ENCODE measurements at places on chromosomes 16 and 17.
A peak's percentile ranks its signal among the peaks of the same experiment; 100 is the strongest.

DNA sequence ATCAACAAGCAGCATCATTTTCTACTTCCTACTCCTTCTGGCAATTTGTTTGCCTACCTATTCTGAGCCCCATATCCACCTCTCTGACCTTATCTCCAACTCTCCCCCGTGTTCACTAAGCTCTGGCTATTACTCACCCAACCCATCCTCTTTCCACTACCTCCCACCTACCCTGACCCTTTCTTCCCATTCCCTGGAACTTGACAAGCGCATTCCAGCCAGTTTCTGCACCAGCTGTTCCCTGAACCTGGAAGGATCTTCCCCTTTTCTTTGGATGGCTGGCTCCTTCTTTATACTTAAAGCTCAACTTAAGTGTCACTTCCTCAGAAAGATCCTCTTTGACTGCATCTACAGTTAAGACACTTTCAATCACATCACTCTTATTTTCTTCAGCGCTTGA, 2.2 kb downstream of the DCUN1D3 start:
- peak overlapping the region; percentile 98 for H3K27ac ChIP-seq
- H3K36me3 ChIP-seq: peaks cover 6% of the 10 kb centered on the region
- DNase-seq: no peak
- H3K27me3 ChIP-seq: no peaks in the 10 kb centered on the region

DNA sequence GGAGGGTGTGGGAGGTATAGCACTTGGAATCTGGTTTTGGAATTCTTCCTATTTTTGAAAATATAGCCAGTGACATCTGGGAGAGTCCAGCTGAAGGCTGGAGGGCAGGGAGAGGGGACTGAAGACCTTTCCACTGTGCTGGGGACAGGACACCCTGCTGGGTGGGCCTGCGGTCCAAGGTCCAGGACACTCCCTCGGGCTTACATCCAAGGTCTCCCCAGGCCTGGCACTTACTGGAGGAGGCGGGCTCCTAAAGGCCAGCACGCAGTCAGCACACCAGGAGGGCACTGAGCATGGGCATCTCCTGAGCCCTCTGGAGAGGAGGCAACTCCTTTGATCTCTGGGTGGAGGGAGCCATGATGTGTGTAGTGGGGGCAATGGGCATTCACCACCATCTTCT, 35.5 kb upstream of the ETV4 start:
- peaks cover 2% of the 10 kb centered on the region for H3K27me3 ChIP-seq
- H3K4me1 ChIP-seq: peaks cover 48% of the 10 kb centered on the region
- no peak overlapping the region for H3K4me3 ChIP-seq
- DNase-seq: no peak
- no peak overlapping the region for H3K27ac ChIP-seq
- H3K36me3 ChIP-seq: no peaks in the 10 kb centered on the region

- H3K4me1 ChIP-seq: peaks cover 3% of the 10 kb centered on the region
- no peaks in the 10 kb centered on the region for H3K36me3 ChIP-seq
Observed at GRCh38 chr17:36760425-36760824, 159.0 kb downstream of the MRM1 start.

DNA sequence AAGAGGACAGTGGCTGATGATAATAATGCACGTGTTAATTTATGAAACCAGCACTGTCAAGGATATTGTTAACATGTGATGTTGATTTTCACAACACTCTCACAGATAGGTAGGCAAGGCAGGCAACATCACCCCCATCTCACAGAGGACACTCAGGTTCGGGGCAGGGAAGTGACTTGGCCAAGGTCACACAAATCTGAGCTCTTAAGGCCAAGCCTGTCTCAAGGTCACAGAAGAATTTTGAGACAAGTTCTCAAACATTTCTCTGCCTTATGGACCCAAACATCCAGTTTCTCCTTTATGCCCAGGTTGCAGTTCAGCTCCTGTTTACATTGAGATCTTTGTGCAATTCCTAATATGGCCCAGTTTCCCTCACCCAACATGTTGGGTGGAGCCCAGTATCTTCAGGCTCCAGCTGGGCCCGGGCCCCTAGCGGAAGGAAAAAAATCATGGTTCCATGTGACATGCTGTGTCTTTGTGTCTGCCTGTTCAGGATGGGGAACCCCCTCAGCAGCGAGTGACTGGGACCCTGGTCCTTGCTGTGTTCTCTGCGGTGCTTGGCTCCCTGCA, 1.3 kb downstream of the SLC2A4 start:
- no peaks in the 10 kb centered on the region for H3K36me3 ChIP-seq
- H3K27me3 ChIP-seq: peaks cover 31% of the 10 kb centered on the region
- peaks cover 15% of the 10 kb centered on the region for H3K4me1 ChIP-seq
- DNase-seq: no peak
- H3K4me3 ChIP-seq: peak overlapping the region; percentile 73

DNA sequence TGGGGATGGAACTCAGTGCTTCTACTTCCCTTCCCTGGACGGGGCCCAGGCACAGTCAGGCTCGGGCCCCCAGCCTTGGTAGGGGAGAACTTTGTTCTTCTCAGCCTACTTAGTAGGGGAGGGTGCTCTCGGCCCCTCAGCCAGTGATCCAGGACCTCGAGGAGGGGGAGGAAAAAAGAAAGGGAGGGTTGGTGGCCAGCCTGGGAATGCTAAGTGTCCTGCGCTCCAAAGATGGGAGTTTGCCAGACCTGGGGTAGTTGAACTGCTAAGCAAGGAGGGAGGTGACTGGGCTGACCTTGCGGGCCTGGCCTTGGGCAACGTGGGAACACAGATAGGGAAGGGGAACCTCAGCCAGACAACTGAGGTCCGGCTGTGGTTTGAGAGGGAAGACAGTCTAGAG, 12.2 kb downstream of the ADGRG1 start:
- no peak for DNase-seq
- H3K27me3 ChIP-seq: no peaks in the 10 kb centered on the region
- no peak overlapping the region for H3K27ac ChIP-seq
- peaks cover 26% of the 10 kb centered on the region for H3K4me1 ChIP-seq

DNA sequence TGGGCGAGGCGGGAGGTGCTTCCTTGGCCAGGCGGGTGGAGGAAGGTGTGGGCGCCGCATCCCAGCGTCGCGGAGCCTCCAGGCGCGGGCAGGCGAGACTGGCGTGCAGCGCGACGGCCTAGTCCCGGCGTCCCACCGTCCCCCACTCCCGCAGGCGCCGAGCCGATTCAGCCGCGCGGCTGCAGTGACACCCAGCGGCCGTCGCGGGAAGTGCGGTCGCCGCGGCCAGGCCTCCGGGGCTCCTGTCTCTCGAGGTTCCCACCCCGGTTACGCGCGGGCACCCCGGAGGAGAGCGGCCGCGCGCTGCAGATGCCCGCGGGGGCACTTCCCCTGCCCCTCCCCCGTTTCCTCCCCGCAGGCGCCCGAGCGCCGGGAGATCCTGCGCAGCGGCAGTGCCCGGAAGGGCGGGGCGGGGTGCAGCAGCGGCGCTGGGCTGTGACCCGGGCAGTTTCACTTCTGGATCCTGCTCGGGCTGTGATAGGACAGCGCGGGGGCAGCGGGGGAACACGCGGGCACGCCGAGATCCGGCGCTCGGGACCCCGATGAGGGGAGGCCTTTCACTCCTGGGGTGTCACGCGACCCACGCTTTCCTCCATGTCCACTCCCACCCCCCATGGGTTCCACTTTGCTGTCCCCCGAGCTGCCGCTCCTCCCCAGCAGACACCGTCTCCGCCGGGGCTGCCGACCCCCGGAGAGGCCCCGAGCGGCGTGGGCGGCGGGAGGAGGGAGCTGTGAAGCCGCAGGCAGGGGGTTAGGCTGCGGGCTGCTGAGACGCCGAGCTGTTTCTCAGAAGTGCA, 16.6 kb downstream of the GRB7 start:
- no peaks in the 10 kb centered on the region for H3K36me3 ChIP-seq
- peaks cover 9% of the 10 kb centered on the region for H3K27me3 ChIP-seq
- peak; percentile 77 for DNase-seq
